ENCODE measurements at places on chromosomes 4 and X. TPM values are rescaled to one million over a fixed set of nuclear protein-coding genes. Genes with fewer than 3 reads are reported as not detected.

The TENM3 gene
- total RNA-seq, result not detected

The USP17L19 gene
- not detected for total RNA-seq

The PABPC4L gene
- not detected for total RNA-seq

The SSX1 gene
- total RNA-seq, result not detected

All from CD8-positive, alpha-beta memory T cell (primary cell).